Fibroblast of gingiva (primary cell): ENCODE measurements at places on chromosomes 16 and 17.

DNA sequence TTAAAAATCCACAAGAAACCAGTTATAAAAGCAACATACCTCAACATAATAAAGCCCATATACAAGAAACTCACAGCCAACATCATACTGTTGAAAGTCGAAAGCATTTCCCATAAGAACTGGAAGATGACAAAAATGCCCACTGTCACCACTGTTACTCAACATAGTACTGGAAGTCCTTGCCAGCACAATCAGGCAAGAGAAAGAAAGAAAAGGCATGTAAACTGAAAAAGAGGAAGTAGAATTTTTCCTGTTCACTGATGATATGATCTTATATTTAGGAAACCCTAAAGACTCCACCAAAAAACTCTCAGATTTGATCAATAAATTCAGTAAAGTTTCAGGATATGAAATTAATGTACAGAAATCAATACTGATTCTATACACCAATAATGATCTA, 45.1 kb downstream of the AHSP start:
- no peak for DNase-seq

GRCh38 chr17:80277751-80278671, 17.4 kb downstream of the RNF213 start:
- DNase-seq = no peak

- DNase-seq = peak; percentile 35
These were observed 10.3 kb downstream of the RETREG3 start for GRCh38 chr17:42598905-42599304.

- no peak for DNase-seq
These were observed 25.6 kb downstream of the IL21R start for GRCh38 chr16:27427538-27427937.
